ENCODE measurements at places on chromosomes 2 and 18. TPM values are rescaled to one million over a fixed set of nuclear protein-coding genes. Genes with fewer than 3 reads are reported as not detected.

- no peak for DNase-seq
These were observed 38.4 kb upstream of the CELF4 start for GRCh38 chr18:37604032-37604431.

Gene CHST9
- polyA plus RNA-seq: 2.1 TPM

DNA sequence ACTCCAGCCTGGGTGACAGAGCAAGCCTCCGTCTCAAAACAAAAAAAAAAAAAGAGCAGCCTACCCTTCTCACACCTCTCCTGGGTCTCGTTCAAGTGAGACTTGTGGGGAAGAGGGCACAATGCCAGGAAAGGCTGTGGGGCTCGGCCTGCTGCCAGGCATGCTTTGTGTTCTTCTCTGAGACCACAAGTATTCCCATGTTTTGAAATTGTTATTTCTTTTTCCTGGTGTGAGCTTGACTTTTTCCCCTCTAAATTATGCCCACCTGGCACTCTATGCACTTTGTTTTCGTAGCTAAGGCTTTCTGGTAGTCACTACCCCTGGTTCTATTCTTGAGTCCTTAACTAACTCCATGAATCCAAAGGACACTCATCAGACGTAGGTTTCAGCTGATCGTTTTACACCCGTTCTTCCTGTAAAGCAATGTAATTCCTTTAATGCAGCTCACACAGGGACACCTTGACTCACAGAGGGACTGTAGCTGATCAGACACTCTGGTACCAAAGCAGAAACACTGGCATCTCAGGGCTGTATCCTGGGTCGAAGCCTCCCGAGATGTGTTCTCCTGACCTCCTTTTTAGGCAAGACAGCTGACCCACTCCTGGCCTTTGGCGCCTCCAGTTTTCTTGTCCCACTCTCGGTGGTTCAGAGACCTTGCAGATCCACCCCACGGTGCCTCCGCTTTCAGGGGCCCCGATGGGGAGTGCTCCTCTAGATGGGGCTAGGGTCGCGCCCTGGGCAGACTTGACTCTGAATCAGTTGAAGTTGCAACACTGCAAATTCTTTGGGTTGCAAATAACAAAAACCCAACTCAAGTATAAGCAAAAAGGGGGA, 193.3 kb upstream of the AGAP1 start:
- peak; percentile 73 for DNase-seq

DNA sequence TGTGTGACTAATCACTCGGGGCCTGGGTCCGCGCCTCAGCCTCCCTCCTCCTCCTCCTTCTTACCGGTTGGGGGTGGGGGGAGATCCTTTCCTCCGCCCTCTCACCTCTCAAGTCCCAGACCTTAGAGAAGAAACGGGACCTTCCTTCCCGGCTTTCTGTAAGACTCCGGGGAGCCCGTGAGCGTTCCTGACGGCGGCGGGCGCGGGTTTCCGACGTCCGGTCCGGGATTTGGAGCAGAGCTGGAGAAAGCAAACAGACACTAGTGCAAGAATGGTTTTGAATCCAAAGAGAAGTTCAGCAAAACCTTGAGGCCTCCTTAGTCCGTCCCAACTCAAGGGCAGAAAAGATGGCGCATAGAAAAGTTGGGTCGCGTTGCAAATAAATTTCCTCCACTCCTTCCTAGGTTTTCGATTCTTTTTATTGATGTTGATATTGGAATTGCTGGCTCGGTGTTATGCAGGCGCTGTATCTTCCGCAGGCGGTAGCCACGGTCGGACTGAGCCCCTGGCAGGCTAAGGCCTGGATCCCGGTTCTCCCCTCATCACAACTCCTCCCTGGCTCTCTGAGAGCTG, 2.0 kb downstream of the DLX1 start:
- no peak for DNase-seq

GRCh38 chr18:811892-812375, at the start of gene YES1:
Gene YES1, minus strand, starts transcription at chr18:812242. Its CDS starts 55,415 bp downstream, at chr18:756827.
- peak; percentile 81 for DNase-seq

Gene IL18RAP
- 1.2 TPM for polyA plus RNA-seq

Gene CNDP1
- polyA plus RNA-seq: 0.48 TPM

Gene CHRNG
- polyA plus RNA-seq: 0.18 TPM

DNA sequence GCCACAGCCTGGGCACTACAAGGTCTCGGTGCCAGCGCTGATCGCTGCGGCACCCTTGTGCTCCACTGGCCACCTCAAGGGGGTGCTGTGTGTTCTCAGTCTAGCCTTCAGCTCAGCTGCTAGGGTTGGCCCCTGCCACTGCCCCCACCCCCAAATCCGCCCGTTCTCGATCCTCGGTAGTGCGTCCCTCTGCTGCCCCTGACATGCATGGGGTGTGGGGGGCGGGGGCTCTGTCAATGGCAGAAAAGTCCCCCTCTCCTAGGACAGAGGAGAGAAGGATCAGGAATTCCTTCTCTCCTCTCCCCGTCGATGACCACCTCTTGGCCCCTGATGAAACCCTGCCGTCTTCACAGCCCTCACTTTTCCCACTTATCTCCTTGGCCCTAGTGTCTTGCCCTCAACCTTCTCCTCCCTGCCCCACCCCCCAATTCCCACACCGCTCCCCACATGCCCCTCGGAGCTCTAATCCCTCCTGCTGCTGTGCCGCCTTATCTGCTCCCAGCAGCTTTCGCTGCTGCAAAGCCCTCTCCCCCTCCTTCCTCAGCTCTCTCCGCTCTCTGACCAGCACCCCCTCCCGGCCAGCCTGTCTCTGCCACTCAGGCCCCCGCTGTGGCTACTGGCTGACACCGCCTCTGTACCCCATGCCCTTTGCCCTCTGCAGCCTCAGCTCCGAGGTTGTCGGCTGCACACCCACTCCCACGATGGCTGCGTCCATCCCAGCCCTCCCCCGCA, 4.3 kb upstream of the ASIC4 start:
- DNase-seq: no peak

GRCh38 chr18:77700051-77700450, 450.4 kb downstream of the GALR1 start:
- DNase-seq: no peak

Gene PDE1A
- polyA plus RNA-seq: 12.1 TPM

- no peak for DNase-seq
These were observed 170.6 kb downstream of the DNAH6 start for GRCh38 chr2:84686783-84687476.

DNA sequence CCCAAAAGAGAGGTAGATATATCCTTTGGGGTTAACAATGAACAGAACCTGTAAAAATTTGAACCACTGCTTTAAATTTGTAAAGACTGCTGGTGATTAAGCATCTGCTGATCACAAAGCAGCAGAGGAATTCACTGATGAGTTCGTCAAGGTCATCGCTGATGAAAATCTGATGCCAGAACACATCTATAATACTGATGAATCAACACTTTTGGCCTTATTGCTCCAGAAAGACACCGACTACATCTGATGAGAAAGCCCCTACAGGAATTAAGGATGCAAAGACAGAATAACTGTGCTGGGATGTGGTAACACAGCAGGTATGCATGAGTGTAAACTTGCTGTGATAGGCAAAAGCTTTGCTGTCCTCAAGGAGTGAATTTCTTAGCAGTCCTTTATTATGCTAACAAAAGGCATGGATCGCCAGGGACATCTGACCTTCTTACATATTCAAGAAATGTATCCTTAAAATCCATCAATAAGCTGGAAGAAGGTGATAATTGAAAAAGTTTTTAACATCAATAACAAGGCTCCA, 30.5 kb upstream of the SGPP2 start:
- no peak for DNase-seq

DNA sequence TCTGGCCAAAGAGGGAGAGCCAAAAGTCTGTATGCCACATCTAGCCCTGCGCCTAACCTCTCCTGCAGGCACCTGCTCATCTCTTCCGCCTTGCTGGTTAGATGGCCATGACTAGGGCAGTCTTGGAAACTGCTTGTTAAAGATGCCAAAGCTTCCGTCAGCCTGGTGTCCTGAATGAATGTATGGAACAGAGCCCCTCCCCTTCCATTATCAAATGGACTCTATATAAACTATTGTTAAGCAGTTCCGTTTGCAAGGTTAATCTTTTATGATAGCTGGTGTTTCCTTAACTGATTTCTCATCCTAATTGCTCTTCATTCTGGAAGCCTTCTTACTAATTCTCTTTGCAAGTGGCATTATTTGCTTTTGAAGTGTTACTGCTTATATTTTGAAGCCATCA, 87.1 kb downstream of the ATP9B start:
- DNase-seq: no peak

DNA sequence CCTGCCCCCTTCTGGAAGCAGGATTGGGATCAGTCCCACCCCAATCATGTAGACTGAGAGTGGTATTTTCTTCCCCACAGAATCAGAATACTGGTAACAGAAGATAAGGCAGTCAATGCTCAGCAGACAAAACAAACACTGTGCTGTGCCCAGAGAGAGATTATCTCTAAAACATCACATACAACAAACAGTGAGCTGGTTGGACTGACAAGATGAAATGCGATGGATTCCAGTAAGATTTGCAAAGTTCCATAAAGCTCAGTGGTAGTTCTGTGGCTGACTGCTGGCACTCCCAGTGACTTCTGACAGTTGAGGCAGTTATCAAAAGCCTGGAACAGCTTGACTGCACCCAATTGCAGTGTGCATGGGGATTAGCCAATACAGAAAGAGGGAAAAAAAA, 311.5 kb upstream of the MGAT5 start:
- DNase-seq: no peak

DNA sequence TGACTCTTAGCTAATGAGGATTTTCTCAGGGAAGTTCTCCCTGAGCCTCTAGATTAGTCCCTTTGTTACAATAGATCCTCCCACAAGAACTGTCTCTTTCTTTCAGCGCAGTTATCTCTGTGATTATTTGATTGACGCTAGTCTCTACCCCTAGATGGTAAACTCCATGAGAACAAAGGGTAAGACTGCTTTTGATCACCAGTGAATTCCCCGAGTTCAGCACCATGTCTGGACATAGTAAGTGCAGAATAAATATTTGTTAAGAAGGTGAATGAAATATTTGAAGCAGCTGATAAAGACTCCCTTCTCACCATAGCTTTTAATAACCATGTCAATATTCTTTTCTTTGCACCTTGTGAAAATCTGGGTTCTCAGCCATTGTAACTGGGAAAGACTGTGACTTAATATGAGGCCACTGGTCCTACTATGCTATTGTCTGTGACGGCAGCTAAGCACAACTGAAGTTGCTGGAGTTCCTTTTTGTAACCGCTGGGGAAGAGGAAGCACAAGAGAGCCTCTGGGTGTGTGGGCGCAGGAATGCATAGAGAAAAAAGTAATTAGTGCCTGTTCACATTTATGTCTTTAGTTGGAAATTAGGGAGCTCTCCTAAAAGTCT, 214.7 kb downstream of the TGIF1 start:
- DNase-seq: no peak

Gene CCDC121
- 13.2 TPM for polyA plus RNA-seq

Gene RBKS
- polyA plus RNA-seq: 2.9 TPM

Gene HOXD3
- 0.21 TPM for polyA plus RNA-seq

GRCh38 chr2:137231628-137232027, 466.3 kb downstream of the THSD7B start:
- no peak for DNase-seq

Gene C2orf15
- polyA plus RNA-seq: 5.2 TPM

GRCh38 chr2:31312898-31313297, 78.9 kb downstream of the EHD3 start:
- no peak for DNase-seq

- no peak for DNase-seq
These were observed 380.6 kb downstream of the SUCLG1 start for GRCh38 chr2:84078471-84078870.

Gene C2orf72
- polyA plus RNA-seq: 0.72 TPM

DNA sequence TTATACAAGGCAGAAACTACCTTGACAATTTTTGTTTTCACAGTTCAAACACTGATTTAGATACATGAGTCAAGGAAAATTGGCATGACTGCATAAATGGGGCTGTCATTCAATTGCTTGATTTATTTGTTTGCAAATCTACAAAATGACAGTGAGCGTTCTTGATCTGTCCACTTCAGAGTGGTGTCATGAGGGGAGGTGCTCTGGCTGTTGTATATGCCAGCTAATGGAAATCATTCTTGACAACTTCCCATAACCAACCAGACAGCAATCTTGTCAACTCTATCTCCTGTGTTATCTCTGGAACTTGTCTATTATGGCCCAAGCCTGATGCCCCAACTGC, 120.6 kb upstream of the UGP2 start:
- DNase-seq: no peak

- DNase-seq: no peak
These were observed 665 bp upstream of the HRH4 start for GRCh38 chr18:24459772-24460171.

- no peak for DNase-seq
These were observed 2.1 kb downstream of the ANKMY1 start for GRCh38 chr2:240555541-240556250.

Gene SOS1
- 65.3 TPM for polyA plus RNA-seq

Gene RAD51AP2
- polyA plus RNA-seq: 0.67 TPM

DNA sequence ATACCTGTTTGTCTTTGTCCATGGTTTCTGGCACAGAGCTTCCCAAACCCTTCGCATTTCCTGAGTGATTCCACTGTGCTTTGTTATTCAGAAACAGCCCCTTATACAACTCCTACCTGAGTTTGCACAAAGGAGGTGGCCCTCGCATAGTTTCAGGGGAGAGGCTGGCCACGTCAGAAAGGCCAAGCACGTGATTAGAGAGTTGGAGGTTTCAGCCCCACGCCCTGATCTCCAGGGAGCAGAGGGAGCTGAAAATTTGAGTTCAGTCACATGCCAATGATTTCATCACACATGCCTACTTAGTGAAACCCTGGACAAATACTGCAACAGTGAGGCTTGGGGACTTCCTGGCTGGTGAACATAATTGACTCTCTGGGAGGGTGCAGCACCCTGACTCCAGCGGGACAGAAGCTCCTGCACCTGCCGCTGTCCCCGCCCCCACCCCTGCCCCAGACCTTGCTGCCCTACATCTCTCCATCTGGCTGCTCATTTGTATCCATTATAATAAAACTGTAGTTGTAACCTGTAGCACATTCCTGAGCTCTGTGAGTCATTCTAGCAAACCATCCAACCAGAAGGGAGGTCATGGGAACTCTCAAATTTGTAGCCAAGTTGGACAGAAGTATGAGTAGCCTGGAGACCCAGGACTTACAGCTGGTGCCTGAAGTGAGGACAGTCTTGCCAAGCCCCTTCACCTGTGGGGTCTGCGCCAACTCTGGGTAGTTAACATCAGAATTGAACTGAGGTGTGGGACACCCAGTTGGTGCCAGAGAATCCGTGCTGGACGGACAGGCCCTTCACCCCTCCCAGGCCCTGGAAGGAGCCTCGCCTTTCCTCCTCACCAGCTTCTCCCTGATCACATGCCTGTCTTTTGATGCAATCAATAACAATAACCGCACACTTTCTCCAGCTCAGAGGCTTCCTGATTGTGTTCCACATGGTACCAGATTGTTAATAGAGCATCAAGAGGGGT, 224.3 kb downstream of the ANAPC1 start:
- peak; percentile 59 for DNase-seq

GRCh38 chr2:129240061-129240460, 739.4 kb upstream of the RAB6C start:
- DNase-seq: no peak

Gene DSG1
- not detected for polyA plus RNA-seq

DNA sequence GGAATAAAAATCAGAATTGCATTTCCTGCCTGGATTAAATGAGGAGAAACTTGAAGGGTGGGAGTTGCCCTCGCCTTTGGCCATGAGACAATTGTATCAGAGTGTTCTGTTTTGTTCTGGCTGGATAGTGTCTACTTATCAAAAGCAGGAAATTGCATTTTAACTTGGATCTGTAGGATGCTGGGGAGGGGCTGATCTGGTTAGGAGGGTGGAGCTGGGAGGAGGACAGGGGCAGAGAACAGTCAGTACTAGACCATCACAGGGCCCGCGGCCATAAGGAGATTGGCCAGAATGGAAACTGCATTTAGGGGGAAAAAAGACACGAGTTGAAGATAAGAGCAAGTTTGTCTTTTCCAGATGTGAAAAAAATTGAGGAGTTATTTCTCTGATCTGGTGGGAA, 199.1 kb upstream of the POU3F3 start:
- DNase-seq: no peak

Gene LIMS4
- 2.3 TPM for polyA plus RNA-seq

Gene SERPINB10
- 0.15 TPM for polyA plus RNA-seq

Data from right lung (tissue), 10 donors.